NCI-H1417 treated with DMSO at 0.1 percent for 48 hours (cell line): ENCODE measurements at places on chromosomes 2 and 18.

- DNase-seq: no peak
These were observed 228.6 kb upstream of the SPHKAP start for GRCh38 chr2:228410061-228410460.

DNA sequence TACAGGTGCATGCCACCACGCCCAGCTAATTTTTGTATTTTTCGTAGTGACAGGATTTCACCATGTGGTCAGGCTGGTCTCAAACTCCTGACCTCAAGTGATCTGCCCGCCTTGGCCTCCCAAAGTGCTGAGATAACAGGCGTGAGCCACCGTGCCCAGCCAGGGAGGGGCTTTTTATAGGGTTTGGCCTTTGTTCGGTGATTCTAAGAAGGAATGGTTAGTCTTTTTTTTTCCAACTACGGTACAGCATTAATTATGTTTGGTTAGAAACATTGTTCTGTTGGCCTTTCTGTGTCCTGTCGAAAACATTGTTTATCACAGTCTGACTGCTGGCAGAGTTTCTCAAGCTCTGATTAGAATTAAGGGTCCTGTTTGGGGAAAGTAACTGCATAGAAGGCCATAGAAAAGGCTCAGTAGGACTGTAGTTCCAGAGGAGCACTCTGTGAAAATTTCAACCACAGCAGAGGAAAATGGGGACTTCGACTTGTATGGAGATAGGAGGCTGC, 19.3 kb upstream of the SMCHD1 start:
- DNase-seq: no peak

GRCh38 chr2:105783151-105783738, 38.5 kb downstream of the NCK2 start:
- DNase-seq: no peak

- no peak for DNase-seq
These were observed 17.7 kb upstream of the CHRNA1 start for GRCh38 chr2:174781996-174782395.

GRCh38 chr2:227804975-227805374, 8.7 kb upstream of the CCL20 start:
- no peak for DNase-seq

DNA sequence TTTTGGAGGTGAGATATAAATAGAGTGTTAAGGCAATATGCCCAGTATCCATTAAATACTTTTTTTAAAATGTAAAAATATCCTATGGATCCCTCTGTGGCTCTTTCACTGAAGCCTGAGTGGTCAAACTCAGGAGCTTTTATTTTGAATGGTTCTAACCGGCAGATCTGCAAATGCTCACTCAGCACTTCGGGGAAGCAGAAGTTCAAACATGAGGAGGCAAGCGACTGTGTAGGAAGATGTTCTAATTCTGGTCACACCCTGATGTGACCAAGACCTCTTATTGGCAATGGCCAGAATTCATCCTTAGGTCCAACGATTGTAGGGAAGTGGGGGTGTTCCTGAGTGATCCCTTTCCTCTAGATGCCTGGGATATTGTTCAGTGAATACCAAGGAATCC, 168.8 kb downstream of the CDCA7 start:
- DNase-seq: no peak

GRCh38 chr18:3923750-3924149, 473.8 kb downstream of the TGIF1 start:
- DNase-seq: no peak

DNA sequence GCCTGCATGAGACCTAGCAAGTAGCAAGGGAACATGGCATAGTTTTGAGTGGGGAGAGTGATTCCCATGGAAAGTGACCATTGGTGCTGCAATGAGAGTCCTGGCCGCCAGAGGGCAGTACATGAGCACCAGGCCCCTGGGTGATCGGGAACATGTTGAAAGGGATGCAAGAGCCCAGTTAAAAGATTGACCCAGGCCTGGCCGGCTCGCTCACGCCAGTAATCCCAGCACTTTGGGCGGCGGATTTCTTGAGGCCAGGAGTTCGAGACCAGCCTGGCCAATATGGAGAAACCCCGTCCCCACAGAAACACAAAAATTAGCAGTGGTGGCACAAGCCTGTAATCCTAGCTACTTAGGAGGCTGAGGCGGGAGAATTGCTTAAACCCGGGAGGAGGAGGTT, 22.2 kb downstream of the FAP start:
- DNase-seq: no peak

DNA sequence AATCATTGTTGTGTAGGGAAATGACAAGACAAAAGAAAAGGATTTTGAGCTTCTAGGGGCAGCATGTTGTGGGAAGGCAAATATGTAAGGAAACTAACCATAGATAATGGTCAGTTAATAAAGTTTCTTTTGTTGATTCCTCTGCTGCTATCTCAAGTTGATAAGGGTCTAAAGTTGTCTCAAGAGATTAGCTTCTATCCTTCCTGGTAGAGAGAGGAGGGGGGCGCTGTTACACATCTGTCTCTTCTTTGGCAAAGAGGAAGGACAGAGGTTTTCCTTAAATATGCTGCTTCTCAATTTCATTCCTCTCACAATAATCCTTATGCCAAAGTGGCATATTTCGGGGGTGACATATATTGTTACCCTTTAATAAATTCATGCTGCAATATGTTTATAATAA, 944.0 kb downstream of the DPP10 start:
- no peak for DNase-seq

DNA sequence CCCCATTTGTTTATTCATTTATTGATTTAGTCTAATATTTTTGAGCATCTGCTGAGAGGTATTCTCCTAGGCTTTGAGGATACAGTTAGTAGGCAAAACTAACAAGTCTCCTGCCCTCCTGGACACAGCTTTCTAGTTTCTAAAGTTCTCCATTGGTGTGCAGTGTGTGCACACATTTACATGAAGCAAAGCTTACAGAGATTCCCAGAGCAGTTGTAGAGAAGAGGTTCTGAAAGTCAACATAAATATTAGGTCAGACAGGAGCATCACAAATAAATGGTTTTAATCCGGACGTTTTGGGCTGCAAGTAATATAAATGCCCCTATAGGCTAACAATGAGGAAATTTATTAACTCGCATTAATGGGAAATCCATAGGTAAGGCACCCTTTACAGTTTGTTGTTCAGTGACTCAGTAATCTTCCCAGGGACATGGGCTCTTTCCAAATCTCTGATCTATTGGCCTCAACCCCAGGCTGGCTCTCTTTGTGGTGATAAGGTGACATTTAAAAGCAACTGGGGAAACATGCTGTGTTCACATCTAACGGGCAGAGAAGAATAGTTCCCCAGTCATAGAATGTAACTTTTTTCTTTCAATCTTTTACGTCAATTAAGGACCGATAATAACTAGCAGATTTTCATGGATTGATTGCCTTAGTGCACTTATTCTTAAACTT, 407.2 kb downstream of the PTPRM start:
- no peak for DNase-seq

GRCh38 chr2:197251576-197251975, 59.0 kb downstream of the ANKRD44 start:
- DNase-seq: no peak

GRCh38 chr2:19579461-19579860, 221.0 kb upstream of the OSR1 start:
- no peak for DNase-seq

- no peak for DNase-seq
These were observed 54.1 kb downstream of the CPO start for GRCh38 chr2:206993396-206993911.

GRCh38 chr2:1591978-1592907, 152.1 kb downstream of the PXDN start:
- no peak for DNase-seq

DNA sequence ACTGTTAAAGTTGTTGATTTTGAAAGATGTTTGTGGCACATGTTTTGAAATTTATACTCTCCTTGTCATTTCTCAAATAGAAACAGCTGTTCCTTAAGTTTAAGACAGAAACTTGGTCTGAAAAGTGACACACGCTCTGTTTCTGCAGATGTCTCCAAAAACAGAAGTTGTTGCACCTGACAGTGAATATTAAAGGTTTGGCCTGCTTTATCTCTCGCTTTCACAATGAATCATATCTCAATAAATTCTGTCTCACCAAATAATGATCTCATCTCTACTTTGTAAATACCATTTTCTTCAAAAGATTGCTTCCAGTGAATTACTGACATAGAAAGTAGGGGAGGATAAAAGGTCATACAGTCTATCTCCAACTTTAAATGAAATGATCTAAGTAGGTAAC, 294.9 kb upstream of the SYT4 start:
- DNase-seq: no peak
